ENCODE measurements at places on chromosomes 4 and X. TPM values are rescaled to one million over a fixed set of nuclear protein-coding genes. Genes with fewer than 3 reads are reported as not detected.
A peak's percentile ranks its signal among the peaks of the same experiment; 100 is the strongest.

Gene SPIN2A
- not detected for total RNA-seq

Gene MFAP3L
- 14.2 TPM for total RNA-seq

Gene G3BP2
- total RNA-seq, result 127 TPM

Gene LDB2
- total RNA-seq, result 0.46 TPM

Gene ADAMTS3
- 3.5 TPM for total RNA-seq

Gene CORIN
- total RNA-seq, result 0.07 TPM

DNA sequence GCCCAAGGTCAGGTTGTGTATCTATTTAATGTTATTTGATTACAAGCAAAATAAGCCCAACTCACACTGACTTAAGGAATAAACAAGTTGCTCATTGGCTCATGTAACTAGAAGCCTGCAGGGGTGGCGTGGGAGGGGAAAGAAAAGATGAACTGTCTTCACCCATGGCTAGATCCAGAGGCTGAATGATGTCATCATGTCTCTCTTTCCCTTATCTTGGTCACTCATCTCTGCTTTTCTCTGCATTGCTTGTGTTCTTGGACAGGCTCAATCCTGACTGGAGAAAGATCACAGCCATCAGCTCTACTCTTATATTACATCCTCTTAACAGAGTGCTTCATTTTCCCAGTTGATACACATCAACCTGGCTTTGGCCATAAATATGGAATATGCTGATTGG is 290.0 kb upstream of the DIAPH2 start:
- DNase-seq, result no peak

DNA sequence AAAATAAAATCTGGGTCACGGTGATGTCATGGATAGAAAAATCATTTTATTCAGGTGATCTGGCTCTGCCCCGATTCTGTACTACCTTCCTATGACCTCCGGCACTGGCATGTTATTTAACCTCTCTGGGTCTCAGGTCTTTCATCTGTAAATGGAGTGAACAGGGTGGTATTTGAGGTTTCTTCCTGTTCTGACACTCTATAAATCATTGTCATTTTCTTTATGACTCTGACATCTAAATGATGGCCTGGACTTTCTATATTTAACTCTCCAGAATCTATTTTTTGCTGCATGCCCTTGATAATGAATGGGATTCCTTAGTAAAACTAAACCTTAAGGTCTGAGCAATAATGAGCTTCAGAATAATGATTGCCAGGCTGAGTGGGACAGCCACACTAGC is 422.0 kb upstream of the CNKSR2 start:
- no peak for DNase-seq

DNA sequence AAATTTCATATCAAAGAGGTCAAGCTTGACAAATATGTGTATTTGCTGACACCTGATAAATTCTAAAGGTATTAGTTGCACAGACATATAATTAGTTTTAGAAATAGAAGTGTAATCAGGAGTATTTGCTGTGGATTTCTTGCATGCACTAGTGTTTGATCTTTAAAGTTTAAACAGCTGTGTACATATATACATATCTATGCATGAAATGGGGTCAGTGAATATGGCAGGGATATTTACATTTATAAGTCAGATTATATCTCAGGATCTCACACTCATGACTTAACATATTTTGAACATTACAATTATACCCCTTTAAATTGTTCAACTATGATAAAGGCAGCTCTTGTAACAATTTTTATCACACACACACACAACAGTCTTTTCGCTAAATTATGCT is 547.4 kb upstream of the ACTRT1 start:
- DNase-seq, result no peak

- DNase-seq, result no peak
These were observed 26.7 kb upstream of the ELF4 start for GRCh38 chrX:130136961-130137360.

DNA sequence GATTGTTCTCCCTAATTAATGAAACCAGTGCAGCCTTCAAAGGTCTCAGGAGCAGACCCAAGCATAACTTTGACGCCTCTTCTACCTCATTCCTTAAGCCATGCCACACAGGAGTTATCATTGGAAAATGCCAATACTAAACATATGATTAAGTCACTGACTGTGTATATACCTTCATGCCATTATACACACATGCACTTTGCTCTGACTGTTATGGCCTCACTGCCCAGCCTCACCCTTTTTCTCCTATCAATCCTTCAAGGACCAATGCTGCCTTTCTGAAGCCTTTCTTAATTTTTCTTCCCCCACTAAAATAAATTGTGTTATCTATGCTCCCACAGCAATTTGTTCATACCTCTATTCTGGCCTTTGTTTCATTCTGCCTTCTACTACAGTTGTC is 725.6 kb downstream of the RPA4 start:
- no peak for DNase-seq

GRCh38 chrX:38919853-38920528 is 118.7 kb downstream of the MID1IP1 start:
- DNase-seq, result no peak

DNA sequence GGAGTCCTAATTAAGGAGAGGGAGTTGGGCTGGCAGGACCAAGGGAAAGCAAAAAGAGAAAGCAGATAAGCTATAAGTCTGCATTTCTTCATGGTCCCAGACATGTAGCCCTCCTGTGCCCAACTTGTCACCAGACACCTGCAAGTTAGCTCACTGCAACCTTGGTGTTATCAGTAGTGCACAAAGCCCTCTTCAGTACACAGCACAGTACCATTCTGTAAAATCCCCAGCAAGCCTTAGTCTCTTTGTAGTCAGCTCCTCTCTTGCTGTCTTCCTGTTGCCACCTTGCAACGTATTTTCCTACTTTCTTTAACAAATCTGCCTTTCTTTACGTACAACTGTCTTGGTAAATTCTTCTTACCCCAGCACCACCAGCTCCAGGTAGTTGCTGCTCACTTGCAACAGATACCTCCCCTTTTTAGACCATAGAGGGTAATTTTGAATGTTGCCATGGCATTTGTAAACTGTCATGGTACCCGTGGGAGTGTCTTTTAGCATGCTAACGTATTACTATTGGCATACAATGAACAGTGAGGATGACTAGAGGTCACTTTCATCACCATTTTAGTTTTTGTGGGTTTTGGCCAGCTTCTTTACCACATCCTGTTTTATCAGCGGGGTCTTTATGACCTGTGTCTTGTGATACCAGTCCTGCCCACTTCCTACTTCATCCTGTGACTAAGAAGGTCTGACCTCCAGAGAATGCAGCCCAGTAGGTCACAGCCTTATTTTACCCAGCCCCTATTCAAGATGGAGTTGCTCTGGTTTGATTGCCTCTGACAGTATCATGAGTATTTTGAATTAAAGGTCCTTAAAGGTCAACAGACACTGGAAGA is 28.3 kb upstream of the AP1S2 start:
- DNase-seq, result no peak

DNA sequence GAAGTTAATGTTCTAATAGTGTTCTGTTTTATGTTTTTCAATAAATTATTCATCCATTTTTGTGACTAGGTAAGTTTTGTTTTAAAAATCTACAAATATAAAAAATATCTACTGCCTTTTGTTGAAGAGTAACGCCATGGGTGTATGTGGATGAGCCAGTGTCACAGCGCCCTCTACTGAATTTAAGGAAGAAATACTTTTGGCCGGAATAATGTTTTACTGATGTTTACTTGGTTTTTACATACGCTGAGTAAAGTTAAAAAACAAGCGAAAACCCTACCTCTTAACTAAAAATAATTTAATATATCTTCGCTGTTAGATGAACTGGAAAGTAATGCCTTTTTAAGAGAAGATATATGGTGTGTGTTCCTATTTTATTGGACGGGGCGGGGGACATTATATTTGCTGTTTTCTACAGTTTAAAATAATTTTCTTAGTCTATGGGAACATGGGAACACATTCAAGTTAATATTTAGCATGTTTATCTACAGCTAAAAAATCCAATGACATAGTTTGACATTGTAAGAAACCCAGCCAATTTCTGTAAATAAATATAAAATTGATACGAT is 86.1 kb downstream of the CPE start:
- no peak for DNase-seq

DNA sequence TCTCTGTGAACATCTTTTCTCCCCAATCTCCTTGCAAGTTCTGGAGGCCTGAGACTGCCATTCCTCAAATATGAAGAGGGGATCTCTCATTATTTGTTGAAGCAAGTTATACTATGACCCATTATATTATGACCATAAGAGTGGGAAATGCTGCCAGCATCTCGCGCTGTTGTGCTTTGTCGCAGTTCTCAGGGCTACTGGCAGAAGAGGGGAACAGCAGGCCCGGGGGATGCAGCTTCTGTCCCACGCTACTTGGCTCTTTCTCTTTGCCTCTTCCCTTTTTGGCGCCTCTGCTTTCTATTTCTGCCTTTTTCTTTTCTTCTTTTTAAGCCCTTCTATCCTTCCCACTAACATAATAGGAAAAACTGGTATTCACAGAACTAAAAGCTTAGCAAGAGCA is 64.2 kb downstream of the GEMIN8 start:
- no peak for DNase-seq

GRCh38 chr4:6377626-6378492 is 94.6 kb downstream of the PPP2R2C start:
- DNase-seq, result no peak

DNA sequence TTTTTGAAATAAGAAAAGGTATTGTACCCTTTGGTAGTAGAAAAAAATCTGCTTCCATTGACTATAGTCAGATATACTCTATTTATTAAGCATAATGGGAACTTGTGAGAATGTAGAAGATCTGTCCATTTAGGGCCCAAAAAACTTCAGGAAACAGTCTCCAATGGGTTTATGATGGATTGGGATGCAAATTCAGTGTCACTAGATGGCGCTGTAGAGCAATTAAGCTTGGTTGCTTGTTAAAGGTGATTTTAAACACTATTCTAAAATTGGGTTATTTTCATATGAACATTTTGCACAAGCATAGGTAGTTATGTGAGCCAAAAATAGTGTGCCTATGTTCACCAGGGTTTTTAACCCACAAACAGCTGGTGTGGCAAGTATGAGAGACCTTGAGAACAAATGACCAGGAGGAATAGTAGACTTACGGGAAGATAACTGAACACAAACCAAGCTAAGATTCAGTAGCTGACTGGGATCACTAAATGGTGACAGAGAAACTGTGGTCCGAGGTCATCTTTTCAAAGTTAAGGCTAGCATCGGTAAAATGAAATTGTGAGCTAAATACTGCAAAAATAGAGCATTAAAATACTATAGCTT is 80.3 kb upstream of the LSM6 start:
- peak; percentile 19 for DNase-seq

- no peak for DNase-seq
These were observed 2.0 kb upstream of the CFAP97 start for GRCh38 chr4:185205697-185206342.

- DNase-seq, result no peak
These were observed 5.3 kb downstream of the LRRC66 start for GRCh38 chr4:52014903-52015302.

DNA sequence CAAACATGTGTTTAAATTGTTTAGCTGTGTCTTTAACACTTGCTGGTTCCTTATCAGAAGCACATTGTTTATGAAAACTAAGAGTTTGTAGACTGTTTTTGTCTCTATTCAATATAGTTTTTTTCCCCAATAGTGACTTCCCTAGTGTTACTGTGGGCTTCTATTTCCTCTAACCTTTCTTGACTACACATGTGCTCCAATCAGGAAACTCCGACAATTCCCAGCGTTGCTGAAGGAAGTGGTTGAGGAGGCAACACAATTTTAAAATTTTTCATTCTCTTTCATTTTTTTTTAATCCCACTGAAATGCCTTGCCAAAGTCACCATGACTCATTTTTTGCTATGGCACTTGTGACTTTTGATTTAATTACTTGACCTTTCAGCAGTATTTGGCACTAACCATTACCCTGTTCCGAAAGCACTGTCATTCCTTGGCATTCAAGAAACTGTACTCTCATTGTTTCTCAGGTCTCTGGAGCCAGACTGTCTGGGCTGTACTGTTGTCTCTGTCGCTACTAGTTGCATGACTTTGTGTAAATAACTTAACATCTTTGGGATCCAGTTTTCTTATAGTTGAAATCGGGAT is 67.6 kb upstream of the FREM3 start:
- DNase-seq, result no peak

DNA sequence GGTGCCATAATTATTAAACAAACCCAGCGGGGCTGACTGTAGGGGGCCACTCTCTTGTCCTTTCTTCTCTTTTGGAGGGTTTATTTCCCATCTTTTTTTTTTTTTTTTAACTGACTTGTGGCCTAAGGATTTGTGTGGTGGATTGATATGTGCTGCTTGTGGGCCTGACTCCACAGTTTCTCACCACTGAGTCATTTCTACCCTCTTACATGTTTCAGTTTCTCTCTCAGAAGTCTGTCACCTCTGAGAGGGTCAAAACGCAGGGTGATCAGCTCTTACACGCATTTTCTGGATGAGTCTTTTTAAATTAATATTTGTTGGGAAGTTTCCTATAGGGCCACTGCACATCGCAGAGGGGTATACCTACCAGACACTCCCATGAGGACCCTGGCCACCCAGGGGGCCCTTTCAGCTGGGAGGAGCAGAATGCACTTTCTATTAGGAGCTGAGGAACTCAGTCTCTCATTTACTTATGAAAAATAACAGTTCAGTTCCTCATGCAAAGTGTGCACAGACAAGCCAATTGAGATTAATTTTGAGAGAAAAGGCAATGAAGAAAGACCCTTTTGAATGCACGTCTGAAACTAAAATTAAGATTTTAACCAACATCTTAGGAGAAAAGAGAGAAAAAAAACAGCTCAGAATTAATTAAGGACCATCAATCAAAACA is 407.9 kb downstream of the TECRL start:
- DNase-seq, result no peak

DNA sequence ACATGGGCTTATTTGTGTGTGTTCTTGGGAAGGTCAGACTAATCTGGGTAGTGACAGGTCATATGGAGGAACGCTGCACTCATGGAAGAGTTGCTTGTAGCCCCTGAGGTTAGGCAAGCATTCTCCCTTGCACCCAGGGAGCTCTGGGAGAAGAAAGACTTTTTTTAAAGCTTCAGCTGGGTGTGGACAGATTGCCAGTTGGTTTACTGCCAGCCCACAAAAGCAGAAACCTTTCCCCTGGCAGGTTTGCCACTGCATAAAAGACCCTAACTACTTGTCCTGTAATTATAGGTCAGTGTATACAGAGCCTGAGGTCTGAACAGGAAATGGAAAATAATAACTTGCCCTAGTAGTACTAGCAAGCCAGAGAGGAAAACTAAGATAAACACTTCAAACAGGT is 7.4 kb upstream of the NFKB1 start:
- DNase-seq, result no peak

DNA sequence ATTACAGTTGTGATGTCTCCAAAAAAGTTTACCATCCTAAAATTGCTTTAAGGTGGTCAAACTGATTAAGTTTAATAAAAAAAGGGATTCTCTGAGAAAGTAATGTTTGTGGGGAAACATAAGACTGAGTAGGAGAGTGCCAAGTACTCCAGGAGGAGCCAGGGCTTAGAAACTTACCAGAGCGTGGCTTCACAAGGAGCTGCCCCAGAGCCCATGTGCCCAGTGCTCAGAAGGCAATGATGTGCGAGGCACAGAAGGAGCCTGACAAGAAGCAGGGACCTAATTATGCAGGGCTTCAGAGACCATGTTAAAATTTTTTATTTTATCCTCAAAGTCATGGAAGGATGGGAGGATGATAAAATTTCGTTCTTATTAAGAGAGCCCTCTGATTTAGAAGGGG is 204.2 kb downstream of the PALLD start:
- no peak for DNase-seq

GRCh38 chrX:15866147-15866546 is 11.5 kb upstream of the AP1S2 start:
- no peak for DNase-seq
